MCF 10A (cell line): ENCODE measurements at places on chromosomes 4 and X.

DNA sequence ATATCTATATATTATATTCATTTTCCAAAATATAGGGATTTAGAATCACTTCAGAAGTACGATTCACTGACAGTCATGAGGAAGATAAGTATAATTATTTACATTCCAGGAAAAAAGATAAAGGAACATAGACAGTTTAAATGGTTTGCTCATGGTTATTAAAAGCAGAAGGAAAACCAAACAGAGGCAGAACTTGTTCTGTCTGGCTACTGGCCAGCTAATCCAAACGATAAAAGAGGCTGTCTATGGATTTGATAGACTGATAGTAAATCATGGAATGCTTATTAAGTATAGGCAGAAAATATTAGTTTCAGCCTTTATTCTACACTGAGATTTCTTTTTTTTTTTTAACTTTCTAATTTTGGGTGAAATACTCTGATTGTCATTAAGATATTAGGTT, 50.2 kb downstream of the RPGR start:
- no peak for DNase-seq

GRCh38 chrX:129694805-129695204, 40.0 kb upstream of the APLN start:
- no peak for DNase-seq

- DNase-seq = no peak
Measured at GRCh38 chrX:4572691-4573090, 859.2 kb upstream of the PRKX start.

DNA sequence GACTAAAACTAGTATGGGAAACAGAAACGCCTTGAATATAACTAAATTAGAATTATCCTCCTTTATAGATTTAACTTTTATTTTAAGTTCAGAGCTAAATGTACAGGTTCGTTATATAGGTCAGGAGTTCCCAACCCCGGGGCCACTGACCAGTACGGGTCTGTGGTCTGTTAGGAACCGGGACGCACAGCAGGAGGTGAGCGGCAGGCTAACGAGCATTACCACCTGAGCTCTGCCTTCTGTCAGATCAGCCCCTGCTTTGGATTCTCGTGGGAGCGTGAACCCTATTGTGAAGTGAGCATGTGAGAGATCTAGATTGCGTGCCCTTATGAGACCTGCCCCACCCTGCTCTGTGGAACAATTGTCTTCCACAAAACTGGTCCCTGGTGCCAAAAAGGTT, 51.0 kb downstream of the FAT4 start:
- DNase-seq = no peak

DNA sequence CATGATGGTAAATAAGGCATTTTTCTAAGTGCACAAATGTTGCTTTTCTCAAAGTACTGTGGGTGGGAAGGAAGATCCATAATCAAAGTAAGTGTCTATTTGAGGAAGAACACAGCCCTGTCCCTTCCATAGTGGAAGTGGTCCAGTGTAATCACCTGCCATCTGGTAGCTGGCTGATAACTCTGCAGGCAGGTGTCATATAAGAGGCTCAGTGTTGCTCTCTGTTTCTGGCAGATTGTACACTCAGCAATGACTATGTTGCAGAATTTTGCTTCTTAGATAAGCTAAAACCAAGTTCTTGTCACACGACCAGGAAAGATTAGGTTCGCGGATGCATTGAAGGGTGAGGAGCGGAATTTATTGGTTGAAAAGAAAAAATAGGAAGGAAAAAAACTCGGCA, 20.9 kb downstream of the SAGE1 start:
- no peak for DNase-seq

DNA sequence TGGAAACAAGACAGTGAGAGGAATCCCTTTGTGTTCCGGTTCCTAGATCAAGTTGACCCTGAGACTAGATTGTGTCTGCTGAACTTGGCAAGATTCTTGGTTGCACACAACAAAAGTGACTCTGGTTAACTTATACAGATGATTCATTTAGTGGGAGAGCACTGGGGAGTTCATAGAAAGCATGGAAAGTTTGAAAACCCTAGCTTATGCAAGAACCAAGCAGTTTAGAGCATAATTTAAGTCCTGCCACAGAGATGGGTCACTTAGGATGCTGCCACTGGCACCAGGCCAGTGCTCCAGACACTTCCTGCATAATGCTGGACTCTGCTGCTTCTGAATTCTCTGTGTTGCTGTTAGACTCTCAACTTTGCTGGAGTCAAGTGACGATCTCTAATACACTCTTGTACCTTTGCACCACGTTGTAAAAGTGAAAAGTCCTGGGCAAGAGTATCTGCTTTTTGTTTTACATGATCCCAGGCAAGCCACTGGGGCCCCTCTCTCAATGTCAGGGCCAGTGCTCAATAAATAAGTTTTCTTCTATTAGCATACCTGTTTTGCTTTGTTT, 12.7 kb upstream of the DCUN1D4 start:
- DNase-seq = no peak

DNA sequence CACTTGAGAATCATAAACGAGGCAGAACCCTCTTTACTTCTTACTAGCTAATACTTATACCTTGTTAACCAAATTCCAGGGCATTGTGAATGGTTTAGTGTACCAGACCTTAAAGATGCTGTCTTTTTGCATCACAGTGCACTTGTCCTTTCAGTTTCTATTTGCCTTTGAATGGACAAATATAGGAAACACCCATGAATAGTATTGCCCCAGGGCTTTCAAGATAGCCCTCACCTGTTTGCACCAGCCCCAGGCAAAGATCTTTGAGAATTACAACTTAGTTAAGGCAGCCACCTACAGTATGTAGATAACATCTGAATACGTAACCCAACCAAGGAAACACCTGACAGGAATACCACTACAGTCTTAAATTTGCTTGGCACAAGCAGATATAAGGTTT, 60.8 kb upstream of the CT45A1 start:
- DNase-seq = no peak

DNA sequence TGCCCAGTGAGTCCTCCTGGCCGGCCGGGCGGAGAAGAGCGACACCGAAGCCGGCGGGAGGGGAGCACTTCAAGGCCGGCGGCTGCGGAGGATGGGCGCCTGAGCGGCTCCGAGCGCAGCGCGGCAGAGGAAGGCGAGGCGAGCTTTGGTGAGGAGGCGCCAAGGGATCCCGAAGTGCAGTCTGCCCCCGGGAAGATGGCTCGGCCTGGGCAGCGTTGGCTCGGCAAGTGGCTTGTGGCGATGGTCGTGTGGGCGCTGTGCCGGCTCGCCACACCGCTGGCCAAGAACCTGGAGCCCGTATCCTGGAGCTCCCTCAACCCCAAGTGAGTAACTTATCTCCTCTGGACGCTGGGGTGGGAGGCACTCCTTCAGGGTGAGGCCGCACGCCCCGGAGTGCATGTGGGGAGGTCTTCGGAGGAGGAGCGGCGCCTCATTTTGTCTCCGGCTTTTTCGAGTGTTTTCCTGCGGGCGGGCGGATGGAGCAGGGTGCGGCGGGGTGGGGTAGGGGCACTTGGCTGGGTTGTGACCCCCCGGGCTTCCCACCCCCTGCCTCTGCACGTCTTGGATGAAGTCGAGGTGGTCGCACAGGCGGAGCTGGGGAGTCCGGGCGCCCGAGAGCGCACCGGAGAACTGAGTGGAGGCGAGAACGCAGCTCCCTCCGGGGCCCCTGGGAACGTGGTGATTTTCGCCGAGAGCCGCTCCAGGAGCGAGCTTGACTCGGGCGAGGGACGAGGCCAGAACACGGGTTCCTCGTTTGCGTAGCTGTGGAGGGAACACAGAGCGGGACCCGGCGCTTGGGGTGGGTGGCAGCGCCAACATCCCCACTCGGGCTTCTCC, 979 bp downstream of the EFNB1 start:
- peak; percentile 39 for DNase-seq

GRCh38 chrX:13253223-13253622, 66.6 kb downstream of the ATXN3L start:
- DNase-seq = no peak

DNA sequence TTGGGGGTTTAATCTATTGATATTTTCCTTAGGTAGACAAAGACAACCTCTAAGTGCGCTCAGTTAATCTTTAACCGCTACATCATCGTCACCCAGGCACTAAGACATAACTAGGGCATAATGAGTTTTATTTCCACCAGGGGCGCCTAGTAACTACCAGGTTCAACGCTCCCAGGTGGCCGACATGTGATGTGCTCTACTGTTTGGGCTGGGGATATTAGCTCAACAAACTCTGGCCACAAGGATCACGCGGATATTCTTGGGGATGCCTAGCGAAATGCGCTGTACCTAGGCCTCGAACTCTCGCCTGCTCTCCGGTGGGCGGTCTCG, 915 bp upstream of the RAB33B start:
- peak; percentile 82 for DNase-seq

DNA sequence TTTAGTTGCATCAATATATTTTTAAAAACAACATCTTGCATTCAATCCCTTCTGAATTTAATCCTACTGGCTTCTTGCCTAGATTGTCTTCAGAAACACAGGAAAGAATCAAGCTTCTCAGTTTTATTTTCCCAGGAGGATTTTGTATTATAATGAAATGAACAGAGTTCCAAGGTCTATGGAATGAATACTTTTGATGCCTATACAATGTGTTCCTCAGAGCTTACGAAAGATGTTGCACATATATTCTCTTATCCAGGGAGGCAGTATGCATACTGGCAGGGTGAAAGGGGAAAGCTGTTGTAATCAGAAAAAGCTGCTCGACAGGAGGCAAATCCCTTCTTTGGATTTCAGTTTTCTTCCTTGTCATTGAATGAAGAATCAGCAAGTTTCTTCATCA, 8.8 kb downstream of the TMPRSS11D start:
- DNase-seq = peak; percentile 27

DNA sequence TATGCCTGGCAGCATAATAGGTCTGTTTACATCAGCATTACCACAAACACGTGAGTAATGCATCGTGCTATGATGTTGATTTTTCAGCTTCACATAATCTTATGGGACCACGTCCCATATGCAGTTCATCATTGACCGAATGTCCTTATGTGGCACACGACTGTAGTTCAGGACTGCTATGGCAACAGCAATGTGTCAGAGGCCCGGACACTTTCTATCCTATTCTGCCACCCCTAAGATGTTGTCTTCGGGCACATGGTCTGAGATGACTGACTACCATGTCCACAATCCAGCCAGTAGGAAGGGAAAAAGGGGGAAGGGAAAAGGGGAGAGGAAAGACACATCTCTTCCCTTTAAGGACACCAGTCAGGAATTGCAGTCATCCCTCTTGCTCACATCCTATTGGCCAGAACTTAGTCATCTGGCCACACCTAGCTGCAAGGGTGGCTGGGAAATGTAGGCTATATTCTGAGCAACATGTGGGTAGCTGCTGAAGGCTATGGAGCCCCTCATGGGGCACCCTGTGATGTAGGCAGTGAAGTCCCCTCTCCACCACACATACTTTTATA, 196.0 kb upstream of the RBPJ start:
- peak; percentile 15 for DNase-seq

DNA sequence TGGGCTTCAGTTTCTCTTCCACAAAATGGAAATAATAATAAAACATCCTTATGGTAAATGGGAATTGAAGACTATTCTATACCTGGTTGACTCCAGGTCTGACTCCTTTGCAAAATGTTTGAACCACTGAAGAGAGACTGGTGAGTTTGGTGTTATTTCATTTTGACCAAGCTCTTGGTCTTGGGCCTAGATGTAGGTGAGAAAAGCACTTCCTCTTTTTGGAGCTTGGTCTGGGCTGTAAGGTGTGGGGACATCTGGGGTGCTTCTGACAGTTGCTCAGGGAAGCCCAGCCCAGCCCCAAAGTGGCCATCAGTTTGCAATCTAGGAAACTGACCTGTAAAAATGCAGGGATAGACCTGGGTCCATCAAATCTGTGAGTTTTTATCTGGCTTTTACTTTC, 26.8 kb upstream of the SOD3 start:
- no peak for DNase-seq

GRCh38 chr4:98434816-98435215, 173.6 kb downstream of the RAP1GDS1 start:
- DNase-seq = peak; percentile 78

DNA sequence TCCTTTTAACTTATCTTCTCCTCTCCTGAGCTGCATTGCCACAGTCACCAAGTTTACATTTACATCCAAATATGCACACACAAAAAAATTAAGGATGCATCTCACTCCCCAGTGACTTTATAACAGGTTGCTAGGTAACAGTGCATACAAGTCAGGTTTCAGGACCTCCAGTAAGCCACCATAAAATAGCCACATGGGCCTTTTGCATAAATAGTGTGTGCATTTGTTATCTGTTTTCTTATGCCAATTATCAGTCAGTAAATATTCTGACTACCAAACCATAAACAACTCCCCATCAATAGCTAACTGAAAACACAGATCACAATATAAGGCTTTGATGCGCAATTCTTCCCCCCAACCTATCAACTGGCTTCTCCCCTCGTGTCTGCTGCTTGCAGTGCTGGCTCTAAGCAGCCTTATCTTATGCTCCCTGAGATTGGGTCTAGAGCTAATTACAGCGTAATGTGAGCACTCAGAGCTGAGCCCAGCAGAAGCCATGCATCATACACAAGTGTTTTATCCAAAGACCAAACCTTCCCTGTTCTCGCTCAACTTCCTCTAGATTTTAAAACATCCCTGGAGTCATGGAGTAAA, 55.4 kb downstream of the ZNF827 start:
- DNase-seq = no peak

GRCh38 chr4:6938237-6938636, 28.6 kb downstream of the TBC1D14 start:
- DNase-seq = no peak

DNA sequence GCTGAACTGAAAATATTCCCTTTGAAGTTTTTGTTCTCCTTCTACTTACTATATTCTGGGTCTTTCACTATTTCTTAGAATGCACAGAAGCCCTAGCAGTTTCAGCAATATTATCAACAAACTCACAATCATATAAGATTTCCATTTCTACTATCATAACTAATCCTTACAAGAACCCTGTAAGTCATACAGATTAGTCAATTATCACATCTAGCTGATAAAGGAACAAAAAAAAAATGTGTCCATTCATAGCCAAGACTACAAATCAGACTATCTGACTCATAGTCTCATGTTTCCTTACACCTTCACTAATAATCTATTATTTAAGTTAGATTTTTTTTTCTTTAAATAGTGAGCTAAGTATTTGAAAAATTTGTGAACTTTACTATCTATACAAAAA, 72.5 kb downstream of the LRBA start:
- no peak for DNase-seq

DNA sequence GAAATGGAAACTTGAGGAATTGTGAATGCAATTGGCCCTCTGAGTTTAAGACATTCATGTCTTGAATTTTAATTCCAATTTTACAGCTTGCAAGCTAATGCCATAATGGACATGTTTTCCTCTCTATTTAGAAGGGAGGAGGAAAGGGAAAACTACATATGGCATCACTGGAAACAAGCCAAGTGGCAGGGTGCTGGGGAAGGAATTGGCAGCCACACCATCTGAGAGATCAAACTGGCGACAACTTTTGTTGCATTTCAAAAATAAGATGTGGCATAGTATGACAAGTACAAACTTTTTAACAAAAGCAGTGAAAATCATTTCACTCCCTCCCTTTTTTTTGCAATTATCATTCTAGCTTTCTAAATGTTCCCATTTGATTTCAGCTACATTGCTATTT, 615.6 kb downstream of the CENPC start:
- DNase-seq = no peak

- no peak for DNase-seq
Measured at GRCh38 chr4:2073808-2074481, 14.8 kb downstream of the NAT8L start.

GRCh38 chrX:7088968-7089615, 58.4 kb upstream of the STS start:
- peak; percentile 5 for DNase-seq
